Mesenchymal stem cell (in vitro differentiated cells and primary cell): ENCODE measurements at places on chromosomes 13 and 19.
A peak's percentile ranks its signal among the peaks of the same experiment; 100 is the strongest.

DNA sequence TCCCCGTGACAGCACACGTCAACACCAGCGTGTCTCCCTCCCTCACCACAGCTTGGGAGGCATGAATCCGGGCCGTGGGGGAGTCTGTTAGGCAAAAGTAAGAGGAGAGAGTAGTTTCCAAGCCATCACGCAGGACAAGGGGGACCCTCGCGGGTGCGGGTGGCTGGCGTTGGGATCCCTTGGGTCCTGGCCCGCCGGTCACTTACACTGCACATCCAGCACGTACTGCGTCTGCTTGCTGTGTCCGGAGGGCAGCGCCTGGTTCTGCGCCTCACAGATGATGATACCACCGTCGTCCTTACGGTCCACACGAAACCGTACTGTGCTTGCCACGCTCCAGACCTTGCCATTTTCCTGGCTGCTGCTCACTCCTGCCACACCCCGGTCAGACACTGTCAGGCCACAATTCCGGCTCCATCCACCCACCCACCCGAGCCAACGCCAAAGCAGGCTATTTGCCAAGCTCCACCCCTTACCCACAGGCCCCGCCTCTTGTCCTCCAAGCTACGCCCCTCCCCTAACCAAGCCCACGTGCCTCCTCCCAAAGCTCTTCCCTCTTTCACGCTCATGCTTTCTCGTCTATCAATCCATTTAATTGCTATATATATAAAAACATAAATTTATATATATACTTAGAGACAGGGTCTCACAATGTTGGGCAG lies 6.6 kb upstream of the ZNF428 start:
- H3K4me1 ChIP-seq: peaks cover 2% of the 10 kb centered on the region
- H3K27ac ChIP-seq: no peak overlapping the region
- H3K27me3 ChIP-seq: peaks cover 14% of the 10 kb centered on the region
- H3K36me3 ChIP-seq: no peaks in the 10 kb centered on the region

DNA sequence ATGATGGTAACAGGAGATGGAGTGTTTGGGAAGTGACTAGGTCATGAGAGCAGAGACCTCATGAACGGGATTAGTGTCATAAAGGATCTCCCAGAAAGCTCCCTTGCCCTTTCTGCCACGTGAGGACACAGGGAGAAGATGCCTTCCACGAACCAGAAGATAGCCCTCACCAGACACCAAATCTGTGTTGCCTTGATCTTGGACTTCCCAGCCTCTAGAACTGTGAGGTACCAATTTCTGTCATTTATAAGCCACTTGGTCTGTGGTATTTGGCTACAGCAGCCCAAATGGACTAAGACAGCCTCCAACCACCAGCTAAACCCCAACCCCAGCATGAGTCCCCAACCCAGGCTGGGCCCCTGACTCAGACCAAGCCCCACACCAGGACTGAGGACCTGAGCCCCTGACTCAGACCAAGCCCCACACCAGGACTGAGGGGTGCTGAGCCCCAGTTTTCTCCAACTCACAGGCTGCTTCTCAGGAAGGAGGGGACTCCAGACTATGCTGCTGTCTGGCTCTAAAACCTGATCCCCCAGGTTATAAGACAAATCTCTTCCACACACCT lies 54.1 kb downstream of the PTPRS start:
- DNase-seq: no peak
- no peak overlapping the region for H3K4me3 ChIP-seq
- peaks cover 24% of the 10 kb centered on the region for H3K36me3 ChIP-seq
- H3K27ac ChIP-seq: no peak overlapping the region
- H3K27me3 ChIP-seq: no peaks in the 10 kb centered on the region

DNA sequence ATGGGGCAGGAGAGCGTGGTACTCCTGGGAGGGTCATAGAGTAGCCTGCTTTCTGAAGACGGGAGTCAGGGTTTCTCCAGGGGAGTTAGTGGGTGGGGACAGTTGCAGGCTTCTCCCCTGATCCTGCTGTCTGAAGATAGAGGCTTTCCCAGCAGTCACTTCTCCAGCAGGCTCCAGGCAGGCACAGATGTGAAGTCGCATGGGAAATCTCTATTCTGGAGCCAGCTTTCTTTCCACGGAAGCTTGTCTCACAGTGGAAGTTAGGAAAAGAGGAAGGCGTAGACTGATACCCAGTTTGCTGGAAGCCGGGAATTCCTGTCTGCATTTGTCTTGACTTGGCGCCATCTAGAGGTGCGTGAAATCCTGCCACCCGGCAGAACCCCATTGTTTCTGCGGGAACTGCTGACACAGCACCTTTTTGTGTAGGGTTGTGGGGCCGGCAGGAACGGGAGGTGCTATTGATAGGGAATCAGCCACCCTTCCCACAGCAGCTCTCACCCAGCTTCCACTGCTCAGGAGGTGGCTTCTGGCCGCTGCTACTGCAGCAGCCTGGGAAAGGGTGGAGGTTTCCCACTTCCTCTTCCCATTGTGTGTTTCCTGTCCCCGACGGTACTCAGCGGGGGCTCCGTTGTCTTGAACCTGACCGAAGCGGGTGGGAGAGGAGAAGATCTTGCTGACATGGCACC lies 28.5 kb upstream of the NPAS1 start:
- H3K4me3 ChIP-seq: no peak overlapping the region
- no peak overlapping the region for H3K27ac ChIP-seq
- no peaks in the 10 kb centered on the region for H3K27me3 ChIP-seq
- peak; percentile 86 for DNase-seq

DNA sequence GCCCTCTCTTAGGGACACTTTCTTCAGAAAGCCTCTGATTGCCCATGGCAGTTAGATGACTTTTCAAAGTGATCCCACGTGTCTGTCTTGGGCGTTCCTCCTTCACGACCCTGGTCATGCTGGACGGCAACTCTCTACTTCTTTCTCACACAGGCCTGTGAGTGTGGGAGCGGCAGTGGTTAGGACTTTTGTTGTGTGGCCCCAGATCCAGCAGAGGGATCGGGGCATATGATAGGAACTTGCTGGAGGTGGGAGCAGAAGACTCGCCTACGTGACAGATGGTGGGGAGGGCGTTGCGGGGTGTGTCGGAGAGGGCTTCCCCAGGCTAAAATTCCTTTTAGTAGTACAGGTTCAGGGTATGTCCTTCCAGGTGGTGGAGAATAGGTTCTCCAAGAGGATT lies 289.5 kb upstream of the MAB21L1 start:
- peaks cover 7% of the 10 kb centered on the region for H3K4me1 ChIP-seq
- no peaks in the 10 kb centered on the region for H3K27me3 ChIP-seq
- no peaks in the 10 kb centered on the region for H3K36me3 ChIP-seq
- no peak overlapping the region for H3K4me3 ChIP-seq

DNA sequence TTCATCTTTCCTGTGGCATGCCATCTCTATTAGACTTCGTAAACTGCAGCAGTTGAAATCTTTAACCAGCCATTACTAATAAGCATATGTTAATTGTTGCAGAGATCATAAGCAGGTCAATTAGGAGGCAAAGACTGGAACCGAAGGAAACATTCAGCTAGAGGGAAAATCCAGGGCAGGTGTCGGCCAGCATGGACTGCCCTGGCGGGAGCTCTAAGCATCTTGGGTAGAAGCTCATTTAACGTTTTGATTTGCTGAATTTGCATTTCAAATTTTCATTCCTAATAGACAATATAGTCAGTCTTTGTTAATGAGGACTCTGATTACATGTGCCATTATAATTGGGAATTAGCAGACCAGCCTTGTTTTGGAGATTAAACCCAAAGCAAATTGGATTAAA lies 238.6 kb downstream of the POU4F1 start:
- no peaks in the 10 kb centered on the region for H3K36me3 ChIP-seq
- no peaks in the 10 kb centered on the region for H3K4me1 ChIP-seq
- no peak overlapping the region for H3K4me3 ChIP-seq
- DNase-seq: no peak
- H3K27me3 ChIP-seq: no peaks in the 10 kb centered on the region

GRCh38 chr19:35522745-35523327 lies 5.3 kb downstream of the SBSN start:
- H3K27ac ChIP-seq: no peak overlapping the region
- H3K4me3 ChIP-seq: no peak overlapping the region
- H3K36me3 ChIP-seq: no peaks in the 10 kb centered on the region

DNA sequence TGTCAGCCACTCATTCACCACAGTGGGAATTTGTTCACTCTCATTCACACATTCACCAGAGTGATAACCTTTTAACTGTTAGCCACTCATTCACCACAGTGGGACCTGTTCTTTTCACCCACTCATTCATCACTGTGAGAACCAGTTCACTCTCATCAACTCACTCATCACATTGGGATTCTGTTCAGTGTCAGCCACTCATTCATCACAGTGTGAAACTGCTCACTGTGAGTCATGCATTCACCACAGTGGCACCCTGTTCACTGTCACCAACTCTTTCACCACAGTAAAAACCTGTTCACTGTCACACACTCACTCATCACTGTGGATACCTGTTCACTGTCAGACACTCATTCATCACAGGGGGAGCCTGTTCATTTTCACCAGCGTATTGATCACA lies 43.5 kb upstream of the ZNF85 start:
- H3K4me1 ChIP-seq: no peaks in the 10 kb centered on the region
- H3K4me3 ChIP-seq: no peak overlapping the region
- no peak overlapping the region for H3K27ac ChIP-seq
- H3K27me3 ChIP-seq: no peaks in the 10 kb centered on the region
- DNase-seq: no peak
- no peaks in the 10 kb centered on the region for H3K36me3 ChIP-seq

GRCh38 chr13:50720861-50721671 lies 122.4 kb downstream of the DLEU7 start:
- H3K4me1 ChIP-seq: no peaks in the 10 kb centered on the region
- H3K36me3 ChIP-seq: no peaks in the 10 kb centered on the region
- no peak overlapping the region for H3K27ac ChIP-seq

DNA sequence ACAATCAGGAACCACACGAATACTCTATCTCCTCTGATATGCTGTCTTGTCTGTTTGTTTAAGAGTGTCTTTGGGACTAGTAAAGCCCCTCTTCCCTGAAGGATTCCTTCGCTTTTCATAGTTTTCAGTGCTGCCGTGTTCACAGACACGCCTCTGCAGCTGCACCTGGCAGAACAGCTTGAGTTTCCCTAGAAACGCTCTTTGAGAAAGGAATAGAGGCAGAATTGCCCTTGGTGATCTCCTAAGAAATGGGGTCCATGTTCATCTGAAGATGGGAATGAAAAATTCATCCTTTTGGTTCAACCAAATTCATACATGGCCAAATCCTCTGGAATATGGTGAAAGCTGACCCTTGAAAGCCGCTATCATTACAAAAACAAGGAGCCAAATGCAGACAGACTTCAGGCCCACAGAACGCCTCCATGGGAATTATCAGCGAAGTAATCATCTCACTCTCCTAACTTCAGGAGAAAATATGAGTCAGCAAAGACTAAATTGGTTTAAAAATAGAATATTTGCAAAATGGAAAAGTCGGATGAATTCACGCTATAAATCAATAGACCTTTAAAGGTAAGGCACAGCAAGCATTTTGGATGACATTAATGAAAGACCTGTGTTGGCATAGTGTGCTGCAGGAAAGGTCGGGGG lies 5.5 kb downstream of the SACS start:
- H3K36me3 ChIP-seq: peaks cover 8% of the 10 kb centered on the region
- peaks cover 9% of the 10 kb centered on the region for H3K4me1 ChIP-seq
- no peaks in the 10 kb centered on the region for H3K27me3 ChIP-seq
- peak; percentile 40 for DNase-seq

DNA sequence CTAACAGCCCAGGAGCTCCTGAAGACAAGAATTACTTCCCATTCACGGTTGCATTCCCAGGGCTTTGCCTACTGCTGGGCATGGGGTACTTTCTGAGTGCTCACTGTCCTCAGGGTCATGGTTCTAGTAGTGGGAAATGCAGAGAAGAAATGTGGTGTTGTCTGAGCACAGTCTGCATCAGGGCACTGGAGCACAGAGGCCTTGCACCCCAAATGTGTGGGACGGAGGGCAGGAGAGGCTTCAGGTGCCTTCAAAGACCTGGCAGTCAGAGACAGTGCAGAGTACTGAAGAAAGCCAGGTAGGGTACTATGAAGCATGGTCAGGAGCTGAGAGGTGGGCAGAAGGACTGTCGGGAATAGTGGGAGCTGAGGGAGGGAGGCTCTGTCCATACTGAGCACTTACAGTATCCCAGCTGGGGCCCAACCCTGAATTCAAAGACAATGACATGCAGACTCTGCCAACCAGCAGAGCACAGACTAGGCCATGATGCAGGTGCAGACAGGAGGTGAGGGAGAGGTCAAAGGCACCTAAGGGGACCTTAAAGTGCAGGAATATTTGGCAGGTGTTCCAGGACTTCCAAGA lies 144.4 kb downstream of the USP12 start:
- H3K36me3 ChIP-seq: no peaks in the 10 kb centered on the region
- peaks cover 5% of the 10 kb centered on the region for H3K4me1 ChIP-seq
- DNase-seq: no peak
- no peak overlapping the region for H3K4me3 ChIP-seq
- H3K27me3 ChIP-seq: peaks cover 3% of the 10 kb centered on the region

DNA sequence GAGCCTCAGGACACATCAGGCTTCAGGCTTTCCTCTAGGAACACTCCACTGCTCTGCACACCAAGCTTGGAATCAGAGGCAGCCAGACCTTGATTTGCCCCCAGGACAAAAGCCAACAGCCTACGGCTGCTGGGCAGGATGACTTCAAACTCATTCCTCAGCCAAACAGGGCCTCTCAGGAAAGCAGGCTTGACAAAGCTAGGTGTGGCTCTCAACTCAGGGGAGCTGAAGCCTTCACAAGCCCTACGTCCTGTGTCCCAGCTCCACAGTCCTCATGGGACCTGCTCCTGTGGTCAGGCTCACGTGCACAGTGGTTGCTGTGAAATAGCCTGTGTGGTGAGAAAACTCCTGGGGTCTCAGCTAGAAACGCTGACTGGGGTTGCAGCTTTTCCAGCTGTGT lies 398.9 kb upstream of the ZNF507 start:
- no peaks in the 10 kb centered on the region for H3K36me3 ChIP-seq
- peaks cover 9% of the 10 kb centered on the region for H3K27me3 ChIP-seq
- H3K27ac ChIP-seq: no peak overlapping the region
- peak; percentile 1 for DNase-seq
- no peak overlapping the region for H3K4me3 ChIP-seq
- no peaks in the 10 kb centered on the region for H3K4me1 ChIP-seq

DNA sequence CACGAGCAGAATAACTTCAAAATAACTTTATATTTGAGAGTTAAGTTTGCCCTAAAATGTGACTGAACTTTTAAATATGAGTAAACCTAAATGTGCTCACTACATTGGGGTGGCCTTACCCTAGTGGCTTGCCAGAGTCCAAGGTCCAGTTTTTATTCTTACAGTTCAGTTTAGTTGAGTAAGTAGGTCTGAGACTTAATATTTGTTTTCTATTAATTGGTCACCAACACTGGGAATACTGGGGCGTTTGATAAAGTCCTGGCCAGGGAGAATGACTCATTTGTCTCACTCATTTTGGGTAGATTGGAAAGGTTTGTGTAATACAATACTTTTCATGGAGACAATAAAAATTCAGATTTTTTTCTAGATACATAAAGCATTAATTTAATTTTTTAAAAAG lies 127.8 kb upstream of the SPATA13 start:
- peak overlapping the region; percentile 5 for H3K4me3 ChIP-seq
- H3K27me3 ChIP-seq: no peaks in the 10 kb centered on the region
- no peaks in the 10 kb centered on the region for H3K36me3 ChIP-seq
- peaks cover 3% of the 10 kb centered on the region for H3K4me1 ChIP-seq
- DNase-seq: no peak
